NCI-H345 (cell line): ENCODE measurements at places on chromosomes 6 and 20.

- DNase-seq, result no peak
Measured at GRCh38 chr6:89033461-89033860, 47.1 kb upstream of the PNRC1 start.

- no peak for DNase-seq
Measured at GRCh38 chr6:112690497-112691202, 343.5 kb downstream of the RFPL4B start.

- no peak for DNase-seq
Measured at GRCh38 chr20:4063631-4064030, 48.3 kb upstream of the RNF24 start.

GRCh38 chr20:52958211-52958610, 13.9 kb upstream of the TSHZ2 start:
- no peak for DNase-seq

DNA sequence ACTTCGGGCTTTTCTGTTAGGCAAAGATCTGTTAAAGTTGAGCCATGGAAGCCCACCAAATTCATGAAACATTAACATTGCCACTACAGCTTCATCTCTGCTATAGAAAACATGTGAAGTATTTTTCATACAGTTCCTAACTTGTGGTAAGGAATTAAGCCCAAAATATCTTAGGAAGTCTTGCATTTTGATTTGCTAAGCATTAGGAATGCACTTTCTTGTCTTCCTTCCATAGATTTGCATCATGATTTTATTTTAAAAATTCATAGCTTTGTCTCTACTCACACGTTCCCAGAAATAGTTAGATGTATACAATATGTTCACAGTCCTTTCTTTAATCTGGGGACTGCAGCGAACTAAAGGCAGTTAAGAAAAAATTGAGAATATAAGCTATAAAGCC, 325.6 kb downstream of the CENPW start:
- DNase-seq, result no peak

GRCh38 chr6:30562470-30563425, 5.7 kb downstream of the PRR3 start:
- DNase-seq, result no peak
